ENCODE measurements at places on chromosomes 3 and 15.

DNA sequence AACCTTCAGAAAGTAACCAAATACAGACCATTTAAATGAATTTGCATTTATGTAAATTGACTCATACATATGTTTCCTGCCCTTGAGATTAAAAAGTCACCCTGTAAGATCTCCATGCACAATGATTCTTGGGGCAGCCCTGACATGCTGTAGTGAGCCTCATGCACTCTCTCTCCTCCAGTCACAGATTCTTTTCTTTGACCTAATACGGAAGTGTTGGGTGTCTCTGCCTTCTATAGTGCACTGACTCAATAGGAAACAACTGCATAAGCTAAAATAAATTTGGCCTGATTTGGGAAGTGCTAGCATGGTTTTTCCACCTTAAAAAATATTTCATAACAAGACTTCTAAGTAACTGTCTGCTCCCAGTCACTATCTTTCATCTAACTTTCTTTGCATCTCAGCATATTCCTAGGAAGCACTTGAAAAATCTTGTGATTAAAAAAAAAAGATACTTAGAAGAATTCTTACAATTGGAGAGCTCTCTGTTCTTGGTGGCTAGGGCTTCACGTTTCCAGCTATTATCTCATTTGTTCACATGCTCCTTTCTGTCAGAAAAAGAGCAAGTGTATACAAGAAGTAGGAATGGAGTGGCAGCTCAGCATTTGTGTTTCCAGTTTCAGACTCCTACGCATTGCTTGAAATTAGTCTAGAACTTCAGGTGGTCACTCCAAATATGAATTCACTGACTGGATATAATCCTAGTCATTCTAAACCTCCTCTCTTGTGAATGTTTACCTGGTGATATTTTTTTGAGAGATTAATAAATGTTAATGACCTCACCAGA is 207.9 kb upstream of the COL8A1 start:
- no peak for DNase-seq

- DNase-seq = no peak
Observed at GRCh38 chr3:150020527-150020926, 49.8 kb upstream of the PFN2 start.

- DNase-seq = no peak
Observed at GRCh38 chr15:38049891-38050290, 115.5 kb downstream of the TMCO5A start.

DNA sequence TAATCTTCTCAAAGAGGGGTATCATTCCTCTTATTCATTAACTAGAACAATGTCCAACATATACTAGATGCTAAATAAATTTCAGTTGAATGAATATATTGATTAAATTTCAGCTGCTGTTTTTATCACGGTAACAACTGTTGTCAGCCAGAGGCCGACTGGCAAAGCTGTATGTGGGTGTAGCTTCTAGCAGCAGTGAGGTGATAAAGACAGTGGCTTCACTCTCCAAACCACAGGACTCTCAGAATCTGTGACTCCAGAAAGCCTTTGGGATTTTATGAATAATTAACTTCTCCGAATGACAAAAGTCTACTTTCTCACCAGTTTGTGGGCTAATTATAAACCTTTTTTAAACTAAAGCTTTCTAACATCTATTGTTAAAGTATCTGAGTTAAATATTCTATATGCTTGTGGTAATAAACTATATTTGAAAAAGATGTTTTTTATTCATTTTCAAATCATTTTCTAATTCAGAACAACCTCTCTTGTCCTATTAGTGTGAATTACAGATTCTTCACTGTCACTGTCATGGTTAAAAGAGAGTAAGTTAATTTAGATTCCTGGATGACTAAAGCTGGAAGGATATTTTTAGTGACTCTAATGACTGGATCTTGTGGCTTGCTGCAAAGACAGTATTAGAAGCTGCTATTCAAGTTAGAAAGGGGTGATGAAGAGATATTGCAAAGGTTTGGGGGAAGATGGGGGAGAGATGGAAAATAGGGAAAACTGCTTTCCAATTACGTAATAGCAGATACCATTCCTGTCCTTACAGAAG is 796.4 kb upstream of the ARPP21 start:
- no peak for DNase-seq

- DNase-seq = no peak
Observed at GRCh38 chr3:10366651-10367101, 45.8 kb upstream of the SEC13 start.

- no peak for DNase-seq
Observed at GRCh38 chr3:13214847-13215472, 141.7 kb upstream of the IQSEC1 start.

GRCh38 chr15:66065325-66065724 is 188.2 kb downstream of the MEGF11 start:
- DNase-seq = no peak

- no peak for DNase-seq
Observed at GRCh38 chr15:31302778-31303725, 23.6 kb upstream of the KLF13 start.

- DNase-seq = no peak
Observed at GRCh38 chr3:146550743-146551510, 6.5 kb upstream of the PLSCR1 start.

DNA sequence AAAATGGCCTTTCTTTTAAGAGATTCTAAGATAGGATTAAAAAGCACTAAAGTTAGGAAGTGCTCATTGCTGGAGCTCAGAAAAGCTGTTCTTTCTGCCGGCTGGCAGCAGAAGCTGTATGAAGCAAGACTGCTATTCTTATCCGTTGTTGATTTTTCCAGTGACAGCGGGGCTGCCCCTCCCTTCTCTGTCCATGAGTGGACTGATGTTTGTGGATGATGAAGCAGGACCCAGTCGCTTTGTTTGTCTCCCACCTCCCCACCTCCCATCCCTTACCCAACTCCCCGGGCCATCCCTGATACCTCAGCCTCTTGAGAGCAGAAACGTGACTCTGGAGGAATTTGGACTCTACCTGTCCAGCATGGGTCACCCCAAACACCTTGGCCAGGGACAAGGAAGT is 10.3 kb upstream of the MUSTN1 start:
- no peak for DNase-seq

DNA sequence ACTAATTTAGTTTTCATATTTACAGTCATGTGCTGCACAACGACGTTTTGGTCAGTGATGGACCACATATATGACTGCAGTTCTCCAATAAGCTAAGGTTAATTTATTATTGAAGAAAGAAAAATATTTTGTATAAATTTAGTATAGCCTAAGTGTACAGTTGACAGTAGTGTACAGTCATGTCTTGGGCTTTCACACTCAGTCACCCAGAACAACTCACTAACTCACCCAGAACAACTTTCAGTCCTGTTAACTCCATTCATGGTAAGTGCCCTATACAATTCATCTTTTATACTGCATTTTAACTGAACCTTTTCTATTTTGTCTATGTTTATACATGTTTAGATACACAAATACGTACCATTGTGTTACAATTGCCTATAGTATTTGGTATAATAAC is 3.8 kb upstream of the GABRR3 start:
- no peak for DNase-seq

DNA sequence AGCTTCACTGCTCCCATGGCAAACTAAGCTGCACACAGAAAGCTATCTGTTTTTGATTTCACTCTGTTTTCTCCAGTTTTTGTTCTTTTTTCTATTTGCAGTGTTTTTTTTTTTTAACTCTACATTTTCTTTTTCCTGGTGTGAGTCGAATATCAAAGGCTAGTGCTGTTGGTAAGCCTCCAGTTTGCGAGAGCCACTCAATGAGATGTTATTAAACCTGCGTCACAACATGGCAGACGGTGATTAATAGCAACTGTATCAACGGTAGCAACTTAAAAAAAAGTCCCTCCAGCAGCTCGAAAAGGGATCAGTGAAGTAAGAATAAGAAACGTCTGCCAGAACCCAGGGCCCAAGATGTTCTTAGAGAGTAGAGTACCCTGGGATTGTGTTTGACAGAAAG is 84.1 kb downstream of the MEIS2 start:
- DNase-seq = no peak

DNA sequence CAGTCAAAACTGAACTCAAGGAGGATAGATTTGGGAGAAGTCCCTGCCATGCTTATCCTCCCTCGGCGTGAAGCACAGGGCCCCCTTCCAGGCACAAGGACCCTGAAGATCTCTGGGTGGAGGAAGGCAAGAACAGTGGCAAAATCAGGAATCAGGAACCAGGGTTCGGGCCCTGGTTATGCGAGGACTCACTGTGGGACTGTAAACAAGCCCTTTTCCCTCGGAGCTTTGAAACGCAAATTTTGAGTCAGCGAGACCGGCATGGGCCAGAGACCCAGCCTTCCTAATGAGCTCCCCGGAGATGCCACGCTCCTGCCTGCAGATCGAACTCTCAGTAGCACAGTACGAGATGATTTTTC is 70.1 kb downstream of the SLC12A8 start:
- no peak for DNase-seq

DNA sequence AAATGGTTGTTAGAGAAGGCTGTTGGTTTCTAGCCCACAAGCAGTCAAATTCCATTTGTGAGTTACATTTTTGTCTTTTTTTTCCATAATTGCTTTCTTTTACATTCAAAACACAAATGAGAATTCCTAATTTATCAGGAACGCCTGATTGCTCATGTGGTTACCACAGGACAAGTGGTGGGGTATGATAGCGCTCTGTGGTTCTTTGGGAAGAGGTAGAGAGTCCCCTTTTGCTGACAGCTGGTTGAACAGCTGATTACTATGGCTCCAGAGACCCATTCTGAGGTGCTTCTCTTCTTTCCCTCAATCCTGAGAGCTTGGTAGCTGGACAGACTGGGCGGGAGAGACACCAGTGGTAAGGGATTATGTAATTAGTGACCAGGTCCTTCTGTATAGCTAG is 24.4 kb downstream of the CNOT10 start:
- DNase-seq = no peak

- no peak for DNase-seq
Observed at GRCh38 chr3:7506606-7507180, 645.8 kb downstream of the GRM7 start.

DNA sequence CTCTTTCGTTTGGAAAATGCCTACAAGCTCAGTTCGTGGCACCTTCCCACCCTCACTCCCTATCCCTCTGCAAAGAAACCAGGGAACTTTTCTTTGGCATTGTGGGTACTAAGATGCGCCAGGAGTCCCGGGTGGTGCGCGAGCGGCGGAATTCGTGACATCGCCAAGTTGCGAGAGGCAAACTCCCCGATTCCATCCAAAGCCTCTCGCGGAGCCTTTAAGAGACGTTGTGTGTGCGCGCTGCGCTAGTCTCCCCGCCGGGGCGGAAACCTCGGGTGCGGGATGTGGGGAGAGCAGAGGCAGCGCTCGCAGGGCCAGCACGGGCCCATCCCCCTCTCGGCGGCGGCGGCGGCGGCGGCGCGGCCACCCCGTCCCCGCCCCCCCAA is 443 bp upstream of the NR2F2 start:
- no peak for DNase-seq

DNA sequence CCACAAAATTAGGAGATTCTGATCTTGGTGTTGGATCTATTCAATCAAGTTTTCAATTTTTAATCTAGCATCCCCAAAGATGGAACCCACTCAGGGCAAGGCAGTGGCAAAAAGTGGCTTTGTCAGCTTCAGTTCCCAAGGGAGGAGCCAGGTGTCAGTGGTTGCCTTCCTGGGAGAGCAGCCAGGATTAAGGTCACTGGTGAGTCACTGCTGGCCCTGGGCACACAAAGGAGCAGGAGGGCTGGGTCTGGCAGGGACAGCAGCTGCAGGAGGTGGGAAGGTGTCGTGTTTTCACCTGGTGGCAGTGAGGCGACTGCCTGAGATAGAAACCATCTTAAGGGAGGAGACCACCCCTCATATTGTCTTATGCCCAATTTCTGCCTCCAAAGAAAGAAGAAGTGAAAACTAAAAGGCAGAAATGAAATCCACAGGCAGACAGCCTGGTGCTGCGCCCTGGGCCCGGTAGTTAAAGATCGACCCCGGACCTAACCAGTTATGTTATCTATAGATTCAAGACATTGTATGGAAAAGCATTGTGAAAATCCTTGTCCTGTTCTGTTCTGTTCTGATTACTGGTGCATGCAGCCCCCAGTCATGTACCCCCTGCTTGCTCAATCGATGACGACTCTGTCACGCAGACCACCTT is 5.9 kb upstream of the KLHL25 start:
- DNase-seq = no peak

DNA sequence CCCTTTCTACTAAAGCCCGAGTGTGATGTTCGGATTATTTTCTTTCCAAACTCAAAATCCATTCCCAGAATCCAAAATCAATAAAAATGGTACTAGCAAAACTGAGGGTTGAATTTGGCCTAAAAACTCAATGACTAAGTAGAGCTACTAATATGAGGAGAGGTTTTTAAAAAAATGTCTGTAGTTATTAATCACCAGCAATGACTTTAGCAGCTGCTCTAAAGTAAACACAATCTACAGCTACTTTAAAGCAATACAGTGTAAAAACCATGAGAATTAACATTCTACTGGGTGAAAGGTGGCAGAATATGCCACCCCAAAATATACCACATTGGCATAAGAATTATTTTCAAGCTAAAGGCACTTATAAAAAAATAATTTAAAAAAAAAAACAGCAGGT is 23.5 kb downstream of the FHIT start:
- no peak for DNase-seq

GRCh38 chr3:72891053-72891855 is 3.4 kb downstream of the GXYLT2 start:
- no peak for DNase-seq

- DNase-seq = no peak
Observed at GRCh38 chr3:41882956-41883355, 78.9 kb downstream of the ULK4 start.

All from NK-92 treated with Interleukin-12 subunit alpha and Interleukin-12 subunit beta, amount 100 ng/mL, for 24 hours (cell line).